Stimulated activated CD4-positive, alpha-beta T cell treated with anti-CD3 and anti-CD28 coated beads, Interleukin-2, amount 100 ng/mL, for 24 hours (primary cell): ENCODE measurements at places on chromosomes 11 and 22.

- DNase-seq, result no peak
These were observed 182.9 kb upstream of the NCAM1 start for GRCh38 chr11:112778091-112778876.

- DNase-seq, result no peak
These were observed 166.9 kb downstream of the NAV2 start for GRCh38 chr11:19879307-19880087.

- no peak for DNase-seq
These were observed 22.9 kb downstream of the POLD3 start for GRCh38 chr11:74615311-74615710.

GRCh38 chr11:76524919-76525318, 80.1 kb downstream of the EMSY start:
- no peak for DNase-seq

DNA sequence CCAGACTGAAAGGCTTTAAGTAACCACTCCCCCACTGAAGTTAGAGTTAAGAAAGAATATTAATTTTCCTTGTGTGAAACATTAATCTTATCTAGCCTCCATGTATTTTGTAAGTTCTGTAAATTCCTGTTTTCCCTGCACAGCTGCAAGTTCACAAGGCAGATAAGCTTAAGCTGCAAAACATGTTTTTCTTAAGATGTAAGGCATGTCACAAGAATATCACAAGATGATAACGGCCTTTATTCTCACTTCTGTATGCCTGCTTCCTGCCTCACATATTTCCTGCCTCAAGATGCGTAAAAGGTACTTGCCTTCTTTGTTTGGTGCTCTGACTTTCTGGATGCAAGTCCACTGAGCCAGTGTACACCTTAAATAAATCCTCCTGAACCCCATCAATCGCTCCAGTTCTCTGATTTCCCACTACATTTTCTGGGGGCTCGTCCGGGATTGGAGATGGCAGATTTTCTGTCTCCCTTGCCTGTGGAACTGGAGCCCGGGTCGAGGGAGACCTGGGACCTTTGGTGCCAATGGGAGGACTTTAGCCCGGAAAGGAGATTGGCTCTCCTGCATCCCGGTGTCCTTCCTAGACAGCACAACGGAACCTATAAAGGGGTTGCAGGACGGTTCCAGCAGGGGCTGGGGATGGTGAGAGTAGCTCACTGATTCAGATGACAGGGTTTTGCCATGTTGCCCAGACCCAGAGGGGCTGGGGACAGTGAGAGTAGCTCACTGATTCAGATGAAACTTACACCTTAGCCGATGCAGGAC, 30.2 kb downstream of the PPARA start:
- no peak for DNase-seq

DNA sequence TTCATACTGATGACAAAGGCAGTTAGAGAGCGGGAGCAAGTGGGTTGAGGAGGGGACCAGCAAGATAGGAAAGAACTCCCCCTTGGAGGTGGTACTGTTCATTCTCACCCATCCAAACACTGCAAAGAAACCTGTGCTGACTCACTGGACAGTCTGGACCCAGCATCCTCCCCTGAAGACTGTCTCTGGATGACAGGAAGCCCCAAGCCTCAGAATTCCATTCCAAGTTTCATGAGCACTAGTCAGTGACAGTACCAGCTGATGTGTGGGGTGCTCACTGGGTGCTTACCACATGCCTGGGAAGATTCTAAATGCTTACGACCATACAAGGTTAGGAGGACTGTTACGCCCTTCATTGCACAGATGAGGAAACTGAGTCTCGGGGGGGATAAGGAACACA, 160.9 kb downstream of the IGLL1 start:
- no peak for DNase-seq

- DNase-seq, result no peak
These were observed 29.2 kb downstream of the INCENP start for GRCh38 chr11:62153087-62153395.

DNA sequence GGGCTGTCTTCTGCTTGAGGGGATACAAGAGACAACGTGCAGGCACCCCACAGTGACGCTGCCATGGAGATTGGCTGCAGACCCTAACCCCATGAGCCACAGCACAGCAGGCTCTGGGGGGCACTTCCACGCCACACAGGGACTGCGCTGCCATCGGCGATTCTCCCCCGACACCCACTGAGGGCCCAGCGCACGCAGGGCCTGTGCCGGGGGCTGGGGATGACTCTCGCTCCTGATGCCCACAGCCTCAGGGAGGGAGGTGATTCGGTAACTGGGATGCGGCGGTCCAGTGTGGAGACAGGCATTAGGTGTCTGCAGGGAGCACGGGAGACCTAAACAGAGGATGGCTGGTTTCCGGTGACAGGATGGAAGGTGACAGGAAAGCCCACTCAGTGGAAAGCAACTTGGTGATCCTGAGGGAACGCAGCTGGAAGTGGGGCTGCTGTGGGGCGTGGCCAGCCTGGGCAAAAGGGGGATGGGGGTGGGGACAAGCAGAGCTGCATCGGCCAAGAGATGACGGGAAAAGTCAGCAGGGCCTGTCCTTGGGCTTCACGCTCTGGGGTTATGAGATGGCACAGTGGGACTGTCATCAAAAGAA, 37.7 kb downstream of the EFCAB6 start:
- no peak for DNase-seq

DNA sequence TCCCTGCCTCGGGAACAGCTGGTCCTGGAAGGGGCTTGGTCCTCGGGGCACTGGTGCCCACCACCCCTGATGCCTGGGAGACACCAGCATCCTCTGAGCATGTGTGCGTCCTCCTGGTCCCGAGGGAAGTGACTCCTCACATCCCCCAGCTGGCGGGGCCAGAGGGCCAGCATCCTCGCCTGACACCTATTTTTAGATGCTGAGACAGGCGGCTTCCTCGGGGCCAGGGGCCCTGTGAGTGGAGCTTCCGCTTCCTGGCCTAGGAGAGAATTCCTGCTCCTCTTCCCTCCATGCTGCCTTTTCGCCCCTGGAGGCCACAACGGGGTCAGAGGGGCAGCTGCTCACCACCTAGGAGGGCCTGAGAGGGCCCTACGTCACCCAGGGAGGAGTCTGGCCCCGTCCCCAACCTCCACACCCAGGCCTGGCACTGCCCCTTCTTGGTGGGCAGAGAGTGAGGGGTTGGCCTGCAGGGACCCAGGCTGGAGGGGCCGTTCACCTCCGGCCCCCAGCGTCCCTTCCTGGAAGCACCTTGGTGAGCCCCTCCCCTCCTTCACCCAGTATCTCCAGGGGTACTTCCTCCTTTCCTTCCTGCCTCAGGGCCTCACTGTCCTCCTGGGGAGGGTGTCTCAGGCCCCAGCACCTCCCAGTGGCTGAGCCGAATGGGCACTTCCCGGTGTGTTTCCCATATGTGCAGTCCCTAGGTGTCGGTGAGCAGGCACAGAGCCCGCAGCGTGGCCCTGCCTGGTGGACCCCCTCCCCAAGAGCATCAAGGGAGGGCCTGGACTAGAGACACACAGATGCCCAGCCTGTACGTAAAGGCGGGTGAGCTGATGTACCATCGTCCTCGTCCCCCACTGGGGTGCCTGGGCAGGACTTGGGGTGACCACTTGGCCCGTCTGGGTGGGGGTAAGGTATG, 6.1 kb downstream of the CD81 start:
- no peak for DNase-seq

DNA sequence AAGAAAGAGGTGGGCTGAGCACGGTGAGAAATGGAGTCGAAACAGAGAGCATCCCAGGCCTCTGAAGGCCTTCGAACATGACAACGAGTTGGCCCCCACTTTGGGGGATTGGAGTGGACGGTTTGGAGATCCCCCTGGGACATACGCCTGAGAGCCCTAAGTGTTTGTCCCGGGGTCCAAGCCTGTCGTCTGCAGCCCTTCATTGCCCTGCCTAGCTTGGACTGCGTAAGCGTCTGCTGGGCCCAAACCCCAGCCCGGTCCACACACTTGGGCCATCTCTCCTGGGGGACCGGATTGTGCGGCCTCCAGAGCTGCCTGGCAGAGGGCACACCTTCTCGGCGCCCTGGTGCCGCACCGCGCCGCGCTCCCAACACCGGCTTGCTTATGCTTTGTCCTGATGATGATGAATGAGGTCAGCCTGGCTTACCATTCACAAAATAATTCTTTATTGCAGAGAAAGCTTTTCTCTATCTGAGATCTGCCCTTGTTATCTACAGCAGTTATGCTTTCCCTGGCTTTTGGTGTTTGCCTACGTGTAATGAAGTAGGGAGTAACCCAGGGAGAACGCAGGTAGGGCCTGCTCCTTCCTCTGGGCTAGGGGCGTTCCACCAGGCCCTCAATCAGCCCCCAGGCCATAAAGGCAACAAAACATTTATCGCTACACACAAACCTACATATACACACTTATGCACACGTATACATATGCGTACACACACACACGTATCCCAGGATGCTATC, 85.9 kb upstream of the PPARA start:
- DNase-seq, result no peak

GRCh38 chr11:130826572-130826971, 89.7 kb downstream of the SNX19 start:
- DNase-seq, result no peak

DNA sequence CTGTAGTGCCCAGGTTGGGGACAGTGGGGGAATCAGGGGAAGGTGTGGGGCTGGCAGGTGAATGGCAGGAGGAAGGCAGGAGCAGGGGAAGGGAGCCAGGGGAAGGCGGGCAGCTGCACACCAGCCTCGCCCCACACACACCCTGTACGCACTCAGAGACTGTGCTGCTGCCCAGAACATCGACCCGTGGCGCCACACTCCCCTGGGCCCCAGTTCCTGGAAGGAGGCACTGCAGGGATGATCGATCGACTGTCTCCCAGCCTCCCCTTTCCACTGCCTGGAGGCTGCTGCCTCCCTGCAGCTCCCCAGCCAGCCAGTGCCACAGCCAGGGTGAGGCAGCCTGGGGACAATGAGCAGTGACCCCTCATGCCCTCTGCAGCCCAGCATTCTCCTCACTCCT, 19.2 kb downstream of the PDE2A start:
- no peak for DNase-seq

DNA sequence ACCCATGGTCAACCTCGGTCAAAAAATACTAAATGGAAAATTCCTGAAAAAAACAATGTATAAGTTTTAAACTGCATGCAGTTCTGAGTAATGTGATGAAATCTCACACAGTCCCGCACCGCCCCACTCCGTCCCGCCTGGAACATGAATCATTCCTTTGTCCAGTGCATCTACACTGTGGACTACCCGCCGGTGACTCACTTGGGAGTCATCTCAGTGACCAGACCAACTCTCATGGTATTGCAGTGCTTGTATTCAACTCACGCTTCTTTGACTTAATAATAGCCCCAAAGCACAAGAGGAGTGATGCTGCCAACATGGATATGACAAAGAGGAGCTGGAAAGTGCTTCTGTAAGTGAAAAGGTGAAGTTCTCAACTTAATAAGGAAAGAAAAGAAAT, 48.8 kb downstream of the ARHGAP32 start:
- no peak for DNase-seq

GRCh38 chr22:46178755-46179505, 28.6 kb downstream of the PPARA start:
- DNase-seq, result no peak

DNA sequence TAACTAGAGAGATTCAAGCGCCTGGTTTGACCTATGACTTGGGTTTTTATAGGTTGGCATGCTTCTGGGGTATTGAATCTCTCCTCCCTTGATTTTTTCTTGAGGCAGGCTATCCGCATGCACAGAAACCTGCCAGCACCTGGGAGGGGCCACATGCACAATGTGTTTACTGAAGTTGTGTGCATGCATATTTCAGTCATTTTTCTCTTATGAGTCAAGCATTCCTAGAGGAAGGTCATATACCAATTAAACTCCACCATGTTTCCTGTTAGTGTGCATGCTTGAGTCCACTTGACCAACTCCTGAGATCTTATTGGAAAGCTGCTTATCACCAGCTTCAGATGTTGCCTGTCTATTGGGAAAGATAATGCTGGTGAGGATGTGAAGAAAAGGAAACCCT, 1718.4 kb downstream of the LRRC4C start:
- DNase-seq, result no peak

- no peak for DNase-seq
These were observed 535.1 kb upstream of the CHORDC1 start for GRCh38 chr11:90757849-90758494.

DNA sequence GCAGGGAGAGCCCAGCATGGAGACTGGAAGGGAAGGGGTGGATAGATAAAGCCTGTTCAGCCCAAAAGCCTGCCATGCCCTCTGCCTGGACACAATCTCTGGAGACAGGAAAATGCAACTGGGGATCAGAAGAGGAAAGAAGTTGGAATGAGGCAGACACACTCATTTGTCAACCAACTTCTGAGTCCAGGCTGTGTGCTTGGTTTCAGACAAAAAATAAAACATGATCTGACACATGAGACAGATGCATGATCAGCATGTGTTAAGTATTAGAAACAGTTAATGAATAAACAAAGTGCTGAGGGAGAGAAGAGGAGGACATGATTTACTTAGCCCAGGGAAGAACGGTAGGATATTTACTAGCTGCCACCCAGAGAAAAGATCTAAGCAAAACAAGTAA, 839 bp downstream of the LRRN4CL start:
- no peak for DNase-seq

DNA sequence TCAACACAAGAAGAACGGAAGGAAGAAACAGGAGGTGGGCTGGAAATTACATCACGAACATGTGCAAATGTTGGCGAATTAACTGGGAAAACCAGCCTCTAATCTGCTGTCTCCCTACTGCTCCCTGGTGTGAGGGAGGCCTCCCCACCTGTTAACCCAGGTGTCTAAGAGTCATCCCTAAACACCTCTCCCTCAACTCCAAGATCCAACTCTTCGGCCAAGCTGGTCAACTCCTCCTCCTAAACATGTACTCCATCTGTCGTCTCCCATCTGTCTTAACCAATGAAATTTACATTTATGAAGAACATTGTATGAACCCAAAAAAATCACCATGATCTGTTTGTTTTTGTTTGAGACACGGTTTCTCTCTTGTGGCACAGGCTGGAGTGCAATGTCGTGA, 154.2 kb downstream of the LARGE1 start:
- DNase-seq, result no peak

- no peak for DNase-seq
These were observed 8.5 kb downstream of the AMOTL1 start for GRCh38 chr11:94776351-94777321.

DNA sequence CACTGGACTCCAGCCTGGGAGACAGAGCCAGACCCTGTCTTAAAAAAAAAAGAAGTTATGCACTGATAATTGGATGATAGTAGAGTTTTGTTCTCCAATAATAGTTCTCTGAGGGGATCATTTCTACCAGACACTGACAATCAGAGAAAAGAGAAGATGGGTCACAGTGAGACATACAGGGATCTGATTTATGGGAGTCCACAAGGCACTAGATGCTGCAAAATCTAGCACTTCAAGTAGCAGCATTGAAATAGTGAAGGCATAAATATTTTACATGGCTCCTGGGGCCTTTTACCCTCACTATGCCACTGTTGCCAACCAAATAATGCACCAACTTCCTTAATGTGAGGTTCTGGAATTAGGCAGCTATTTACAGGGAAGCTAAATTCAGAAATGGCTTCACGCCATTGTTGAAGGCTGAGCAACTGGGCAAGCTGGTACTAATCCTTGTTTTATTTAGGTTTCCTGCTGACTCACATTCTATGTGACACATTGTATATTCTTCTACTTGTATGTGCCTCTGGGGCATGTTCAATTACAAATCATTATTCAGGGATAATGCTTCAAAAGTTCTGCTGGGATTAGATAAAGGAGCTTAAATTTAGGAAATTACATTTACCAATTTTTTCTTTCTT, 38.2 kb upstream of the ABTB2 start:
- DNase-seq, result no peak

- DNase-seq, result no peak
These were observed 10.6 kb upstream of the C11orf58 start for GRCh38 chr11:16727806-16728205.
